ENCODE measurements at places on chromosomes 2 and 18. TPM values are rescaled to one million over a fixed set of nuclear protein-coding genes. Genes with fewer than 3 reads are reported as not detected.

ZNF385B gene
- 0.20 TPM for total RNA-seq

GCKR gene
- total RNA-seq = 0.27 TPM

IFT172 gene
- 10.2 TPM for total RNA-seq

CCDC68 gene
- 5.8 TPM for total RNA-seq

CBLN2 gene
- 0.06 TPM for total RNA-seq

CYS1 gene
- 1.4 TPM for total RNA-seq

UGT1A3 gene
- not detected for total RNA-seq

CYBRD1 gene
- total RNA-seq = 38.6 TPM

LYPD1 gene
- total RNA-seq = 18.2 TPM

TUBA4B gene
- total RNA-seq = 0.26 TPM

CGREF1 gene
- 7.9 TPM for total RNA-seq

DOK6 gene
- not detected for total RNA-seq

HOXD12 gene
- not detected for total RNA-seq

DOK1 gene
- total RNA-seq = 5.6 TPM

PID1 gene
- 3.5 TPM for total RNA-seq

CTAGE1 gene
- not detected for total RNA-seq

UNC80 gene
- total RNA-seq = not detected

GREB1 gene
- 3.2 TPM for total RNA-seq

ANKRD30B gene
- total RNA-seq = not detected

UBXN4 gene
- total RNA-seq = 46.9 TPM

SGPP2 gene
- 0.20 TPM for total RNA-seq

EVX2 gene
- not detected for total RNA-seq

CXCR1 gene
- not detected for total RNA-seq

LYG2 gene
- not detected for total RNA-seq

TMEM163 gene
- 0.12 TPM for total RNA-seq

ERICH2 gene
- not detected for total RNA-seq

GPC1 gene
- 215 TPM for total RNA-seq

AMER3 gene
- not detected for total RNA-seq

CD207 gene
- not detected for total RNA-seq

LTBP1 gene
- 29.1 TPM for total RNA-seq

RIT2 gene
- not detected for total RNA-seq

TDRD15 gene
- not detected for total RNA-seq

CFAP65 gene
- 0.15 TPM for total RNA-seq

SLC9A4 gene
- not detected for total RNA-seq

INPP5D gene
- 0.69 TPM for total RNA-seq

UPP2 gene
- total RNA-seq = not detected

POU3F3 gene
- total RNA-seq = not detected

PLGLB1 gene
- 0.76 TPM for total RNA-seq

SERPINB5 gene
- total RNA-seq = 0.13 TPM

UNC50 gene
- 45.1 TPM for total RNA-seq

TNFAIP6 gene
- 3.0 TPM for total RNA-seq

ST8SIA5 gene
- total RNA-seq = 0.02 TPM

CPLX4 gene
- not detected for total RNA-seq

DNAH7 gene
- 0.93 TPM for total RNA-seq

SKA1 gene
- 12.2 TPM for total RNA-seq

NPHP1 gene
- total RNA-seq = 7.2 TPM

LAMA1 gene
- total RNA-seq = 0.31 TPM

QPCT gene
- 18.6 TPM for total RNA-seq

SP100 gene
- 28.5 TPM for total RNA-seq

HMSD gene
- 0.26 TPM for total RNA-seq

DUSP19 gene
- 0.41 TPM for total RNA-seq
